ENCODE measurements at places on chromosomes 1 and 21.

DNA sequence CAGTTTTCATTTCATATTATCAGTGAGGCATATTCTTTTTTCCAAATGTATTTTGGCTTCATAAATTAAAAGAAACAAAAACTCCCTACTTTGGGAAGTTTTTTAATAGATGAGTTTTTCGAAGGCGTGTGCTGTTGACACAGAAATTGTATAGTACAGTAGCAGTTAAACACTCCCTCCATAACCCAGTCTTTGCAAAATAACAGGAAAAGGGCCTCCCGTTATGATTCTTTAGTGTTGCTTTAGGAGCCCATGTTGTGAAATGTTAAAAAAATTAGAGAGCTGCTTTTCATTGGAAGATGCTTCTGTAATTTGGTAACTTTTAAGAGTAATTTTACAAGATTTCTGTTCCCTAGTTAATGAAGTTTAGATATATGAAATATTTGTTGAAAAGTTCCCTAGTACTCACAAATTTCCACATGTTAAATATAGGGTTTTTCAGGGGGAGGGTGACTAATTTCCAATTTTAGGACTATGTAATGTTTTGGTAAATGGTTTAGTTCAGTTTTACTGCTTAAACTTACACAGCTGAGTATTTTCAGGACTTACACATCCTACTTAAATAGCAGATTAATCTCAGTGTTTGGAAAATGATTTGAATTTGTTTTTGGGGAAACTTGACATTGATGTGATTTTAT lies 2.0 kb downstream of the CAMSAP2 start:
- no peak for DNase-seq

- no peak for DNase-seq
Observed at GRCh38 chr1:6800745-6801144, 15.5 kb downstream of the CAMTA1 start.

GRCh38 chr21:40408561-40408960 lies 438.4 kb downstream of the DSCAM start:
- no peak for DNase-seq

DNA sequence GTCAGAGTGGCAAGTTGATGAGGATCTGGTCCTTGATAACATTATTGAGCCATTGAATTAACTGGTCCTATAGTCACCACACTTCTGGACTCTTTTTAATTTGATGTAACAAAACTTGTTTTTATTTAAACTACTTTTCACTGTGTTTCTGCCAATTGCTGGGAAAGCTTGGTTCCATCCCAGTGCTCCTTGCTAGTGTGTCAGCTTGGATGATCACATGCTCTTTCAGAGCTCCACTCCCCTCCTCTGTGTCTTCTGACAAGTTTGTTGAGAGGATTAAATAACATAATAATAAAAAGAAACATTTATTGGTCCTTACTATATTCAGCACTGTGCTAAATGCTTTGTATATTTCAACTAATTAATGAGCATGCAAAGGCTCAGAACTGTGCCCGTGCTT lies 448.5 kb upstream of the B3GALT2 start:
- no peak for DNase-seq

DNA sequence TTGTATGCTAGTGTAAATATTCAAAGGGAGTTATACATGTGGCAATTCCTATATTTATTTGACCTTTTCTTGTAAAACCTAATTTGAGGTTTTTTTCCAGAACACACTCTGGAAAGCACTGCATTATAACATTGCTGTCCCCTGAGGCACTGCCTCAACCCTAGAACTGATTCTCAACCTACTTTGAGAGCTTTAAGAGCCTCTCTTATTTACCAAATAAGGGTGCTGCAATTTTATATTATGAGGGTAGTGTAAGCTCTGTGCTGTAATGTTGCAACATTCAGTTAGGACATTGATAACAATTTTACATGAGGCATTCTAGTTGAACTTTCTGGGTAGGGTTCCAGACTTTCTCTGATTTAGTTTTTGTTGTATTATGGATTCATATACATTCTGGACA lies 302.2 kb upstream of the DEPDC1 start:
- no peak for DNase-seq
